Chondrocyte (in vitro differentiated cells): ENCODE measurements at places on chromosomes 6 and 20. TPM values are rescaled to one million over a fixed set of nuclear protein-coding genes. Genes with fewer than 3 reads are reported as not detected.
A peak's percentile ranks its signal among the peaks of the same experiment; 100 is the strongest.

TNFRSF6B gene
- total RNA-seq, result 0.79 to 0.99 TPM in 2 of 3 replicates, not detected in the other

OLIG3 gene
- total RNA-seq, result not detected in 3 replicates

PACRG gene
- 0.59 to 2.5 TPM (median 1.1 TPM) in 3 replicates for total RNA-seq

PRRT1 gene
- 0.73 to 1.6 TPM (median 1.3 TPM) in 3 replicates for total RNA-seq

RSPO4 gene
- total RNA-seq, result 0.19 TPM in 1 of 3 replicates, not detected in the others

SERPINB6 gene
- 74.0 to 98.0 TPM (median 97.3 TPM) in 3 replicates for total RNA-seq

DNA sequence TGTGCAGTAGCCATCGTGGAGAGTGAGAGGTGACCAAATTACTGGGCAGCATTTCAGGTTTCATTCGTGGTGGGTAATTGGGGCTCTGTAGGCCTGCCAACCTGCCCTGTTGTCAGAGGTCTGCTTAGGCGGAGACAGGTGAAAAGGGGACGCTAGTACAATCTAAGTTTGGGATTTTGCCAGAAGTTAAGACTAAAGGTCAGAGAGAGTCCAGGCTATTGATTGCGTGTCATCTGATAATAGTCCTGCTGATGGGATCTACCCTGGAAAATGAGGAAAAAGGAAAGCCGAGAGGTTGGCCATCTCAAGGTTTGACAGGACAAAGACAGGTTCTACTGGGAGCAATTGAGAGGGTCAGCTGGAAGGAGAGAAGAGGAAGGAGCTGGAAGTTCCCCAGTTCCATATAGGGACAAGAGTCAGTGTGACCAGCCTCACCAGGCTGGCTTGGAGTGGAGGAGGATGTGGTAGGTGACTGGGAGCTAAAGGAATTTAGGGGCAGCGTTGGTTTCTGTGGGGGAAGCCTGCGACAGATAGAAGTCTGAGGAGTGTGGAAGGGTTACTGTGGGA is 10.9 kb downstream of the ARFGEF2 start:
- peaks cover 12% of the 10 kb centered on the region for H3K4me1 ChIP-seq
- H3K4me3 ChIP-seq, result no peak overlapping the region
- no peaks in the 10 kb centered on the region for H3K27me3 ChIP-seq

- H3K4me3 ChIP-seq, result no peak overlapping the region
- H3K27me3 ChIP-seq, result no peaks in the 10 kb centered on the region
- H3K4me1 ChIP-seq, result peaks cover 65% of the 10 kb centered on the region
- no peak for DNase-seq
Observed at GRCh38 chr6:39847221-39847620, 55.0 kb downstream of the DAAM2 start.

DNA sequence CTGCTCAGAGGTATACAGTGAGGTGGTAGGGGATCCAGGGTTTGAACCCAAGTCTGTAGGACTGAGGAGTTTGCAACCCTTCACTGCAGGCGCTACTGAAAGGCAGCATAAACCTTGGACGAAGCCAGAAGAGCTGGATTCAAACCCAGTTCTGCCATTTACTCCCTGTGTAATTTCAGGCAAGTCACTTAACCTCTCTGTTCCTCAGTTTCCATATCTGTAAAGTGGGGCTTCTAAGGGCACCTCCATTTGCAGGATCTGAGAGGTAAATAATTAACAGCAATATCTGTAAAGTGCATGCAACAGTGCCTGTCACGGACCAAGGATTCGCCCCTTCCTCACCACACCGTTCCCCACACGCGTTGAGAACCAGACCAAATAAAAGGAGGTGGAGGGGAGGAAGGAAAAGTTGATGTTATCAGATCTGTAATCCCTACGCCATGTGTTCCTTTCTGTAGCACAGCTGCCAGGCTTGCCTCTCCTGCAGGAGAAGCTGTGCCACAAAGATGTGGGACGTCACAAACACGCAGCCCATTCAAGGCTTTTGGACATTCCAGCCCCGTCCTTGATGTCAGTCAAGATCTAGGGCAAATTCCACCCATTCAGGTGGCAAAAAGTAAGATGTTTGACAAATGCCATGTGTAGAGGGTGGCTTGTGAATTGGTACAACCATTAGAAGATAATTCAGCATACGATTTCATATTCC is 9.8 kb downstream of the RIPOR3 start:
- no peaks in the 10 kb centered on the region for H3K36me3 ChIP-seq
- DNase-seq, result no peak
- H3K27me3 ChIP-seq, result peaks cover 2% of the 10 kb centered on the region
- no peak overlapping the region for H3K27ac ChIP-seq

DNA sequence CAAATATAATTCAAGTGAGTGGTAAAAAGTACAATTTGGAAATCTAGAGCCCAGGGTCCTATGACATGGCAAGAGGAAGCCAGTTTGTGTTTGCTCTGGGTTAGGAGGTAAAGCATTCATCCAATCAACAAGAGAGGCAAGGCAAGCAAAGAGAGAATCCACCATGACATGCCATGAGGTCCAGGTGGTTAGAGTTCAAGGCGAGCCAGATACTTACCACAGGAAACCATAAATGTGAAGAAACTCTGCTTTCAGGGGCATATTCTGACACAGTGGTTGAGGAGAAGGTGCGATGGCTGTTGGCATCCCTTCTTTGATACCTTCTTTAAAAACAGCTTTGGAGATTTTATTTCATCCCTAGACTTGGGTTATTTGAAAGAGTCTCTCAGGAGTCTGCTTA is 193.8 kb upstream of the MAN1A1 start:
- H3K4me1 ChIP-seq, result peaks cover 10% of the 10 kb centered on the region
- no peaks in the 10 kb centered on the region for H3K36me3 ChIP-seq
- H3K27me3 ChIP-seq, result peaks cover 23% of the 10 kb centered on the region
- H3K27ac ChIP-seq, result no peak overlapping the region

- peaks cover 56% of the 10 kb centered on the region for H3K4me1 ChIP-seq
- H3K36me3 ChIP-seq, result peaks cover 13% of the 10 kb centered on the region
- H3K4me3 ChIP-seq, result peak overlapping the region; percentile 20
- H3K27ac ChIP-seq, result peak overlapping the region; percentile 83
- no peaks in the 10 kb centered on the region for H3K27me3 ChIP-seq
Observed at GRCh38 chr6:4581468-4582385, 194.5 kb upstream of the CDYL start.

DNA sequence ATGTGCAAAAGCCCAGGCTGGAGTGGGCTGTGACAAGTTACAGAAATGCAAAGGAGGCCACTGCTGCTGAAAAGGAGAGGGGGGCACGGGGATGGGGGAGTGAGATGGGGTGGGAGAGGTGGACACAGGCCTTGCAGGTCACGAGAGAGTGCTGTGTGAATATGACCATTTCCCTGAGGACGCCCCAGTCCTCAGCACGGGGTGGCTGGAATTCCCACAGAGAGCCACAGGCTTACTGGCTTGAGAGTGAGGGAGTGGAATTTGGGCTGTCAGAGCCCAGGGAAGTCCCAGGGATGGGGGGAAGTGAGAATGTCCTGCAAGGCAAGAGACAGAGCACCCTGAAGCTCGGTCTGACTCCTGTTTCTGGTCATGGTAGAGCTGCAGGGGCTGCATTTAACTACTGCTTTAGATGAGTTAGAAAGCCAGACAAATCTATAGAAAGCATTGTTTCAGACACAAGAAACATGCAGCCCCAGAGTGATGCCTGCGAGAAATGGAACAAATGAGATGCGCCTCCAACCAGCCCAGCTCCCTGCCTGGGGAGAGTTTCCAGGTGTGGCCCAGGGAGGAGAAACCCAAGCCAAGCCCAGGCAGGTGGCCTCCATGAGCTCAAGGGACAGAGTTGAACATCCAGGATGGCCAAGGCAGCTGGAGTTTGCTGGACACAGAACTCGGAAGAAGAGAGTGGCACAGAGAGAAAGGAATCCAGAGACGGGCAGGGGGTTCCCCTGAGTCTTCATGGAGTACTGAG is 30.5 kb downstream of the NPEPL1 start:
- no peaks in the 10 kb centered on the region for H3K4me1 ChIP-seq
- H3K27ac ChIP-seq, result no peak overlapping the region
- peak; percentile 30 for DNase-seq
- peaks cover 7% of the 10 kb centered on the region for H3K36me3 ChIP-seq

DNA sequence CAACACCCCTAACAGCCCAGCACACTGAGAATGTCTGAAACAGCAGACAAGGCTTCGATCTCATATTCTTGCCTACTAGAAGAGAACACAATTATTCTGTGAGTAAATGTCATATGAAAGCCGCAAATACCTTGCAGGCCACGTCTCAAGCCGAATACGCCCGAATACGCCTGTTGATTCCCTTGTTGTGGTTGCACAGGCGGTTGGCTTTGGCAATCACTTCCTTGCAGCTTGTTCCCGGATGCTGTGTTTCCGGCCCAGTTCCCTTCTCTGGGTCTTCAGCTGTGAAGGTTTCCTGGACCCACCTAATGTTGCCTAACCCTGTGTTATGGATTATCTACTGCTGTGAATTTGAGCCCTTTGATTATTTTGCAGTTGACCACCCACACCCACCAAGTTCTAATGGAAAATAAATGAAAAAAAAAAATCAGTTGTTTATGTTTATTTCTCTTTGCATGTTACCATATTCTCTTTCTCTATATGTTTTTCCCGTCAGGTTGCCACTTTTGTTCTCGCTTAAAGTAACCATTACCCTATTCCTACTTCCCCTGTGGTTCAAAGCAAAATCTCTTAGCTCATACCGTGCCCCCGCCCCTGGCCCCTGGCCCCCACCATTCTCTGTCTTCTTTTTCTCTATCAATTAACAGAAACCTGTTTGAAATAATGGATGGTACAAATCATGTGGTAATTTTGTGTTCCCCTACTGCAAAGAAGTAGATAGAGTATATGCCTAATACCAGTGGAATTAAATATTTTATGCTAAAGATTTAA is 172.4 kb downstream of the ADGB start:
- no peaks in the 10 kb centered on the region for H3K36me3 ChIP-seq
- H3K4me1 ChIP-seq, result no peaks in the 10 kb centered on the region
- DNase-seq, result no peak
- no peak overlapping the region for H3K4me3 ChIP-seq
- no peak overlapping the region for H3K27ac ChIP-seq
- H3K27me3 ChIP-seq, result no peaks in the 10 kb centered on the region
